ENCODE measurements at places on chromosomes 5 and 9.

DNA sequence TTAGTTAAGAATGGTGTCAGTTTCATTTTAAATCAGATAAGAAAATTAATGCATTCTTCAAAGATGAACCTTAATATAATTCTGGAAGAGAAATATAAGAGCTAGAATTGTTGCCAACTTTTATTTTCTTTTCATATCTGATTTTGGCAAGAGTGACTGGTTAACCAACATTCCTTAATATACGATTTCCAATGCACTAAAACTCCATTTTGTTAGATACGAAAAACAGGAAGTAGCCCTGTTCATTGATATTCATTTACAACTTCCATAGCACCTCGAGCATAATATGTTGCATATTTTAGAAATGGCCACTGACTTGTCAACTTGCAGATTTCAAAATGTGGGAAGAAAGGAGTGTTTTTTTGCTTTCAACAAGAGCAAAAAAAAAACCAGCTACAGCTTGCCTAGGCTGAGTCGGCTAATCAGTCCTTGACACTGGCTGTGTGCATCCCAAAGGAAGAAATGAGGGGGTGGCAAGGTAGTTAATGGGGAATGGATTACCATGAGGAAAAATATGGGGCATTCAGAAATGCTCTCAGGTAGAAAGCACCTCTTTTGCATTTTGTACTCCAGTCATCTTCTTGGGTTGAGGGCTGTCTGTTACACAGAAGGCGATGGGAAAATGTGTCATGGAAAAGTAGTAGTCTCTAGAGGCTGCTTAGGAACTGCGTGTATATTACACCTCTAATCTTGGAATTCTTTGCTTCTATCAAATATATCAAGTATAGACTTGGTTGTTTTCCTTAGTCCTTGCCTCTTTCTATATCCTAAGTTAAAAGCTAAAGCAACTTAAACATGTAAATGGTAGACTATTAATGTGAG, 3.9 kb downstream of the MAP3K1 start:
- DNase-seq: no peak

GRCh38 chr5:60541980-60542379, 158.0 kb downstream of the DEPDC1B start:
- no peak for DNase-seq

GRCh38 chr5:7828269-7828668, 22.7 kb downstream of the CFAP90 start:
- peak; percentile 18 for DNase-seq

GRCh38 chr5:178739452-178740180, 9.2 kb upstream of the ZNF354A start:
- no peak for DNase-seq

- no peak for DNase-seq
These were observed 13.7 kb downstream of the SUB1 start for GRCh38 chr5:32598997-32599549.

- no peak for DNase-seq
These were observed 99.2 kb downstream of the WDR70 start for GRCh38 chr5:37478121-37478894.

GRCh38 chr5:163565492-163565891, 60.1 kb downstream of the MAT2B start:
- DNase-seq: no peak

DNA sequence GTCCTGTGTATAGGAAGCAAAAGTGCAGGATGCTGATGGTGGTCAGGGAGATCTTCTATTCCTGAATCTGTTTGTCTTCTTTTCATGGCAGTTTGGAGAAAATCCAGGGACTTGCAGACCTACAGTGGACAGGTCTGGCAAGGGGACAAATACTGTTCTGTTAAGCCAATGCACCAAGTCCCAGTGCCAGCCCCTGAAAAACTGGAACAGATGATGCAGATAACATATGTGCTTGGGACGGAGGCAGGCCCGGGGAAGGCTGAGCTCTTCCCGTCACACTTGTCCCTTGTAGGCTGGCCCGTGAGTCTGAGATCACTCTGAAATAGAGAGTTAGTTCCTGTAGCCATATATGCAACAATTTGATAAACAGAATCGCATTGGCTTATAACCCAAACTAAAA, 265.7 kb downstream of the MTRR start:
- no peak for DNase-seq

GRCh38 chr5:100535060-100536005, at the start of gene FAM174A:
FAM174A (plus strand) TSS chr5:100535374; CDS start chr5:100535531, 157 bp downstream.
- peak; percentile 95 for DNase-seq

GRCh38 chr9:14478175-14479162, 164.5 kb upstream of the NFIB start:
- peak; percentile 37 for DNase-seq

DNA sequence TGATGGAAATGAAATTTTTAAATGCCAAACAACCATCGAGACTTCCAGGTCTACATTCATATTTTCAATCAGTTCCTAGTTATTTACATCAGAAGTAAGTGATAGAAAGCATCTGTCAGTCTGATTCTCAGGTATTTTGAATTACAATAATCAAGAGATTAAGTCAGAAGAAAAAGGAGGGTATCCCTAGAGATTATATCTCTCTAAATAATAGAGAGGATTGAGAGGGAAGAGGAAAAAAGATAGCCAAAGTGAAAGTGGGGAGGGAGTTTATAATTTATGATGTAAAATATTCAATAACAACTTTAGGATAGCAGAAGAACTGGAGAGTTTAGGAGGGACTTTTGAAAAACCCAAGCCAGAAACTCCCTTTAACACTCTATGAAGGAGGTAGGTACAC, 400.2 kb downstream of the EFNA5 start:
- DNase-seq: no peak

DNA sequence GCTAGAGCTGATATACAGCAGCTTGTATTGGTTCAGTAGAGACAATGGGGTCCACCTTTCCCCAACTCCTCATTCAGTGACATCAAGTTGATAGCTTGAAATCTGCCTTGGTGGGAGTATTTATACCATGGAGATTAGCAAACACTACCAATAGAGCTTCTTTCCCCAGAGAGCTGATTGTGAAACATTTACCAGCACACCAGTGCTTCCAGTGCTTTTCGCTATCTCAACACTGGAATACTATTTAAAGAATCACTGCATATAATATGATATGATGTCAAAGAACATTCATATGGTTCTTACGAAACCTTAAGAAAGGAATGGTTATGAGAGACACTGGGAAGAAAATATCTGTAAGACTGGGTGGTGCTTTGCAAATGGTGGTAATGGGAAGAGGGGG, 21.8 kb upstream of the RNF145 start:
- DNase-seq: no peak

DNA sequence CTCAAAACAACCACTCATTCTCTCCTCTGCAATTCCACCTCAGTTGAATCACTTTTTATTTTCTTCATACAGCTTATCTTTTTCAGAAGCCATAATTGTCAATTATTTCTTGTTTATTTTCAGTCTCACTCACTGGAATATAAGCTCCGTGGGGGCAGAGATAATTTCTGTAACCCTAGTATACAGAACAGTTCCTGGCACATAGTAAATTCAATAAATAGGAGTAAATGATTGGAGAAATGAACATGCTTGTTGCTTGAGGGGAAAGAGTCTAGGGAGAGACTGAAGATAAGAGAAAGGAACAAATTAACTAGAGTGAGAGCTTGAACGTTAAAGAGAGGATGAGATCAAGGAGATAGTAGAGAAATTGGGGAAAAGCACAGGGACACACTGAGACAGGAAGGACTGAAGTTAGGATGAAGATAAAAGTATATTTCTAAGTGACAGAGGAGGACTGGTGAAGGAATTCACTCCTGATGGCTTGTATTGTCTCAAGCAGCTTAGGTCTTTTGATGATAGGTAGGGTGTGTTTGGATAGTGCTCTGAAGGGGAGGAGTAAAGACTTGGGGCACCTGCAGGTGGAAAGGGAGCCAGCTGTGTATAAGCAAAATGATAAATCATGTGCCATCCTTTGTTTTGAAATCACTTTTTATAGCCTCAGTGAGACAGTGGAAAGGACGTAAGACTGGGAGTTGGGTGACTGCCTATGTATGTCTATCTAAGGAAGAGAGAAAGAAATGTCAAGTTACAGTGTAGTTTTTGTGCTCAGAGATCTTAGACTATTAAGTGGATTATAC, 2.2 kb downstream of the NAA35 start:
- DNase-seq: no peak

Measured in NCI-H2081 (cell line).